Aorta (tissue), 5 donors: ENCODE measurements at places on chromosomes 6 and 20. TPM values are rescaled to one million over a fixed set of nuclear protein-coding genes. Genes with fewer than 3 reads are reported as not detected.

GRCh38 chr20:63433351-63433750 lies 39.1 kb downstream of the KCNQ2 start:
- no peak overlapping the region for H3K27ac ChIP-seq
- DNase-seq, result no peak
- no peak overlapping the region for H3K4me3 ChIP-seq
- H3K27me3 ChIP-seq, result no peaks in the 10 kb centered on the region
- H3K36me3 ChIP-seq, result no peaks in the 10 kb centered on the region
- H3K4me1 ChIP-seq, result no peaks in the 10 kb centered on the region

The KHDRBS2 gene
- 0.32 TPM for total RNA-seq

GRCh38 chr6:43981363-43981990 lies 145.8 kb downstream of the MRPL14 start:
- H3K4me3 ChIP-seq, result no peak overlapping the region
- DNase-seq, result peak; percentile 54
- H3K27ac ChIP-seq, result no peak overlapping the region
- no peaks in the 10 kb centered on the region for H3K4me1 ChIP-seq

DNA sequence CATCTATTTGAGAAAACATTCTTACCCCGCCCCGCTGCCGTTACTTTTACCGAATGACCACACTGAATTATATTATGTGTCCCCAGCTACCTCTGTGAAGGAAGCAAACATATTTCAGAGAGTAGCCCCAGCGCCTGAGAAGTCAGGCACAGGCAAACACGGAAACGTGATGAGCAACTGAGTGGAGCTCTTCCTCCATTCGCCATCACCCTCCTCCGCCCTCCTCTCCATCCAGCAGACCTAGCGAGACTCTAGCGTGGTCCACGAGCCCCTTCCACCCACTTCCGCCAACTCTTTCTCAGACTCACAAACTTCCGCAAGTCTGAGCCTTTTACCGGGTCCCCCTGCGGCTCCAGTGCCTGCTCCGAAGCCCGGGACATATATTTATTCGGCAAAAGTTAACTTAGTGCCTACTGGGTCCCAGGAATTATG lies 582 bp downstream of the SNRPB start:
- peak overlapping the region; percentile 46 for H3K27ac ChIP-seq
- peak overlapping the region; percentile 75 for H3K4me3 ChIP-seq
- no peaks in the 10 kb centered on the region for H3K4me1 ChIP-seq
- H3K27me3 ChIP-seq, result no peaks in the 10 kb centered on the region

The PNLDC1 gene
- total RNA-seq, result 0.26 TPM

The GNL1 gene
- 73.7 TPM for total RNA-seq

DNA sequence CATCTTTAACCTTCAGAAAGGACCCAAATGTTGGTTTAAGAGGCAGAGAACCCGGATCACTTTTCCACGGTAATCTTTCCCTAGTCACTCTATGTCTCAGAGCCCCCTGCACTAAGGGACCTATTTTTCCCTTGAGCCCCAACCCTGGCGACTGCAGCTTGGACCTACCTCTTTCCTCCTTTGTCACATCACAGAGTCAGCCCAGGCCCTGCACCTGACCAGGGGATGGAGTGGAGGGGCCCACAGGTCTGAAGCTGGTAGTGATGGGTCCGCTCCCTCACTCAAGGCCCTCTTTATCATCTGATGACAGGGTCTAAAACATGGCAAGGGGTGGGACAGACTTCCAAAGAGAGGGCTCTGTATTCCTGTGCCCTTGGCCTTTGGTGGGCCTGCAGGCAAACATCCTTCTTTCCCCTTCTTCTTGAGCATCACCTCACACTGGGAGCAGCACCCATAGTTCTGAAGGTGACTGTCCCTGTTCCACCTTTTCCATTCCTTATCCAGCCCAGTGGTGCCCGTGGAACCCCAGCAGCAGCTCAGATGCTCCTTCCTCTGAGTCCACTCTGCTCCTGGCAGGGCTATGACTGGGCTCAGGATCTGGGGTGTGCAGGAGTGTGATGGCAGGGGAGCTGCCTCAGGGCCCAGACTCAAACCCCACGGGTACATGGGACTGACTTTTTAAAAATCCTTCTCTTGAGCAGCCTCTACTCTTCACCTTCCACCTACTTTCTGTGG lies 6.3 kb downstream of the RAET1L start:
- no peaks in the 10 kb centered on the region for H3K27me3 ChIP-seq
- H3K27ac ChIP-seq, result no peak overlapping the region
- no peak overlapping the region for H3K4me3 ChIP-seq
- no peak for DNase-seq

The ACTR5 gene
- total RNA-seq, result 7.0 TPM

- no peaks in the 10 kb centered on the region for H3K4me1 ChIP-seq
- no peaks in the 10 kb centered on the region for H3K27me3 ChIP-seq
- no peak for DNase-seq
- H3K36me3 ChIP-seq, result no peaks in the 10 kb centered on the region
- H3K4me3 ChIP-seq, result no peak overlapping the region
Observed at GRCh38 chr20:62675877-62676260, 32.8 kb upstream of the NTSR1 start.

DNA sequence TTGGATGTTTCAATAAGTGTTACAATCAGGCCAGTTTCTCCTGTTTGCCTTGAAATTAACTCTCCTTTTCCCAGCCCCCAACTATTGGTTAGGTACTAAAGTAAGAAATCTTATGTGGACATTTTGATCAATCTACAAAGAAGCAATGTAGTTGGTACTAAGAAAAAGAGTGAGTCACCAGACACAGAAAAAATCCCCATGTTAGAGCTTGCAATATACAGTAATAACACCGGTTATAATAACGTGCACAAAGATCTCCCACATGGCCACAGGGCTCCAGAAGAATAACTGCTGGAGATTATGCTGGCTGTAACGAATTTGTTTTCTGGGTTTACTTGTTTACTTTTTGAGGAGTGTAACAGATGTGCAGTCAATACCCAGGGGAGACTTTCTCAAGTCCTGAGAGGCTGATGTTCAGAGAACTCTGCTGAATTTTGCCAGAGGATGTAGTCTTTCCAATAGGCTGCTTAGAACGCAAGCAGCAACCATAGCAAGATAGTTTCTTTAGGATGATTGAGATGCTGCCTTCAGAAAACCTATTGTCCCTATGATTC lies 166.2 kb upstream of the SPACA1 start:
- H3K27ac ChIP-seq, result no peak overlapping the region
- H3K36me3 ChIP-seq, result no peaks in the 10 kb centered on the region
- no peak for DNase-seq

The GNAS-AS1 gene
- total RNA-seq, result 1.2 TPM

GRCh38 chr6:20805021-20805420 lies 270.8 kb downstream of the CDKAL1 start:
- no peaks in the 10 kb centered on the region for H3K27me3 ChIP-seq
- no peaks in the 10 kb centered on the region for H3K4me1 ChIP-seq
- no peak overlapping the region for H3K4me3 ChIP-seq
- H3K36me3 ChIP-seq, result peaks cover 5% of the 10 kb centered on the region
- H3K27ac ChIP-seq, result no peak overlapping the region

The TP53TG5 gene
- total RNA-seq, result 0.66 TPM

DNA sequence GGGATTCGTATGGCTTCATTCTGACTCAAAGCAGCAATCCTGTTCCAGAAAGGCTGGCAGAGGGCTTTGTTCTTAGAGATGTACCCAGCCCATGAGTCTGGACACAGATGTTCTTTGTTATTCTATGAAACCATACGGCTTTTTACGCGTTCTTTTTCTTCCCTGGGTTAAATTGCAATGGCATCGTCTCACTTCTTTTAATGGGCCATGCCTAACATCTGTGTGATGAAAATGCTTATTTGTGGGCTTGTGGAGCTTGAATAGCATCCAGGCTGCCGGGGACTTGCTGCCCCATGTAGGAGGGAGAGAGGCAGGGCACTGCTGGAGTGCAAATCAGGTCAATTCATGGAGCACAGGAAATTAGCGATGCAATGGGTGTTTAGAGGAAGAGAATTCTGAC lies 19.4 kb downstream of the FAM50B start:
- no peak overlapping the region for H3K4me3 ChIP-seq
- H3K4me1 ChIP-seq, result peaks cover 5% of the 10 kb centered on the region
- H3K27me3 ChIP-seq, result no peaks in the 10 kb centered on the region
- no peak for DNase-seq
- no peaks in the 10 kb centered on the region for H3K36me3 ChIP-seq

GRCh38 chr6:28224131-28225055 lies 682 bp upstream of the ZSCAN9 start:
- no peak for DNase-seq
- H3K27me3 ChIP-seq, result no peaks in the 10 kb centered on the region
- H3K4me3 ChIP-seq, result peak overlapping the region; percentile 9
- peaks cover 2% of the 10 kb centered on the region for H3K4me1 ChIP-seq
- no peak overlapping the region for H3K27ac ChIP-seq
- H3K36me3 ChIP-seq, result no peaks in the 10 kb centered on the region

- no peak overlapping the region for H3K4me3 ChIP-seq
- DNase-seq, result no peak
- no peaks in the 10 kb centered on the region for H3K27me3 ChIP-seq
- H3K27ac ChIP-seq, result no peak overlapping the region
Observed at GRCh38 chr6:48839206-48839605, 623.8 kb downstream of the MMUT start.

The CST4 gene
- total RNA-seq, result not detected

DNA sequence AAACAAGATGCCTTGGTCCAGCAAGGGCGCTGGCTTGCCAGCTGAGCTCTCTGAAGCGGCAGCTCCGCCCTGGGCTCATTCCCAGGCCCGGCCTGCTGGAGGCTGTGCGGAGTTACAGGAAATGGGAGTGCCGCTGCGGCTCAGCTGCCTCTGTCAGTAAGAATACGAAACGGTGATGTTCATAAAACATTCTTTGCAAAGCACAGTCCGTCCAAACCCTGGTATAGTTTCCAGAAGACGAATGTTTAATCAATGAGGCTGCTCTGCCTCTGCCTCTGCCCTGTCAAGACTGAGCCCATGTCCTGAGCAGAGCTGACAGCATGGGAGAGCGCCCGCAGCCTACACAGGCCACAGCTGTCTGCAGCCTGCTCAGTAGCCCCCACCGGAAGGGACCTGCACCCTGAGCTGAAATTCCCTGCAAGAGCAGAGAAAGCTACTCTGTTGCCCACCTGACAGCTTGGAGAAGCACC lies 153.3 kb upstream of the SNX9 start:
- DNase-seq, result peak; percentile 92
- H3K27me3 ChIP-seq, result no peaks in the 10 kb centered on the region
- no peaks in the 10 kb centered on the region for H3K4me1 ChIP-seq
- no peak overlapping the region for H3K4me3 ChIP-seq

The ELOVL4 gene
- total RNA-seq, result 3.3 TPM

DNA sequence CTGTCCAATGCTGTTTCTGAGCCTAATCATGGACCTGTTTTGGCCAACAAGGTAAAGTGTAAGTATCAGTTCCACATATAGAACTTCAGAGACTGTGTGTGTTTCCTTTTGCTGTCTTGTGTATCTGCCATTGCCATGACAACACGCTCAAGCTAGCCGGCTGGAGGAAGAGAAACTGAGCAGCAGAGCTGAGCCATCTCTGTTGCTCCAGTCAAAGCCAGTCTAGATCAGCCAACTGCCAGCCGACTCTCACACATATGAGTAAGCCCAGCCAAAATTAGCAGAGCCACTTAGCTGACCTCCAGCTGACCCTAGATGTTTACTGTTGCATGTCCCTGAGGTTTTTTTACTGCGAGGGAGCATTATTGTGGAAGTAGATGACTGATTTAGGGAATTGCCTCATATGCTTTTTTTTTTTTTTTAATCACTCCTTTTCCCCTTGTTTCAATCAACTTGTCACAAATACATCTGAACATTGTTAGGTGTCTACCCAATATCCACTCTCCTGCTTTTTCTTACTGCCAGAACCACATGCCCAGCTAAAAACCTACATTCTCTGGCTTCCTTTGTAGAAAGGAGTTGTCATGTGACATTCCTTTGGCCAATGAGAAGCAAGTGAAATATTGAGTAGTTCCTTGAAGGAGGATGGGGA lies 304.3 kb upstream of the SUPT3H start:
- H3K36me3 ChIP-seq, result no peaks in the 10 kb centered on the region
- H3K27ac ChIP-seq, result no peak overlapping the region
- DNase-seq, result peak; percentile 72
- H3K4me3 ChIP-seq, result no peak overlapping the region

DNA sequence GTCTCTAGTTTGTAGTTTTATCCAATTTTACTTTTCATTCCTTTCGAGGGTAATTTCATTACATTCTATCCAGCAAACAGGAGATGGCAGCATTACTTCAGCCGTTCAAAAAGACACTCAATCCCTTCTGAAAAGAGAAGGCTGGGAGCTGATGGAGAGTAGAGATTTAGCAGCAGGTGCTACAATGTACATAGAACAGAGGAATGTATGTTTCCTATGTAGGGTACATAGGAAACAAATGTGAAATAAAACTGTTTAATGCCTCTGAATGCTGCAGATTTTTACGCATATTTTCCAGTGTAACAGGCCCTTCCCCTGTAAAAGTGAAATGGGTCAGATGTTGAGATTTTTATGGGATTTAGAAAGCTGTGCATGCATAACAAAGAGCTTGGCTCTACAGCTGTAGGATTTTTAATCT lies 16.0 kb downstream of the RPS12 start:
- H3K4me1 ChIP-seq, result no peaks in the 10 kb centered on the region
- H3K36me3 ChIP-seq, result no peaks in the 10 kb centered on the region
- H3K4me3 ChIP-seq, result no peak overlapping the region
- H3K27ac ChIP-seq, result no peak overlapping the region
- no peak for DNase-seq
- no peaks in the 10 kb centered on the region for H3K27me3 ChIP-seq

DNA sequence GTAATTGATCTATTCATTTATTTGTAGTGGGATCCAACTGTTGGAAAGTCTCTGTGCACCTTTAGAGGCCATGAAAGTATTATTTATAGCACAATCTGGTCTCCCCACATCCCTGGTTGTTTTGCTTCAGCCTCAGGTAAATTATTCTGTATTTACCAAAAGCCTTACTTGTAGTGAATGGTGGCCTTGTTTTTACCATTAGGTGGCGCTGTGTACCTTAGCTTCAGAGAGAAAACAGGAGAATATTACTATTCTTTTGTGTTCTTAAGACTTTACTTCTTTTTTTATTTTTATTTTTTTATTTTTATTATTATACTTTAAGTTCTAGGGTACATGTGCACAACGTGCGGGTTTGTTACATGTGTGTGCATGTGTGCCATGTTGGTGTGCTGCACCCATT lies 23.7 kb downstream of the PEX7 start:
- DNase-seq, result no peak
- no peaks in the 10 kb centered on the region for H3K36me3 ChIP-seq
- no peaks in the 10 kb centered on the region for H3K27me3 ChIP-seq
- H3K4me3 ChIP-seq, result no peak overlapping the region
- no peaks in the 10 kb centered on the region for H3K4me1 ChIP-seq

GRCh38 chr6:108966855-108967755 lies 118.9 kb downstream of the ARMC2 start:
- H3K4me3 ChIP-seq, result no peak overlapping the region
- no peaks in the 10 kb centered on the region for H3K4me1 ChIP-seq
- no peak for DNase-seq
- H3K36me3 ChIP-seq, result no peaks in the 10 kb centered on the region

- no peak overlapping the region for H3K27ac ChIP-seq
- H3K27me3 ChIP-seq, result no peaks in the 10 kb centered on the region
- DNase-seq, result no peak
- H3K4me1 ChIP-seq, result no peaks in the 10 kb centered on the region
- no peak overlapping the region for H3K4me3 ChIP-seq
- no peaks in the 10 kb centered on the region for H3K36me3 ChIP-seq
Observed at GRCh38 chr6:75579951-75580350, 21.7 kb upstream of the SENP6 start.
